AG20443 (cell line): ENCODE measurements at places on chromosomes 7 and 10.

GRCh38 chr10:13830385-13830784, 243.6 kb downstream of the PRPF18 start:
- DNase-seq = no peak

DNA sequence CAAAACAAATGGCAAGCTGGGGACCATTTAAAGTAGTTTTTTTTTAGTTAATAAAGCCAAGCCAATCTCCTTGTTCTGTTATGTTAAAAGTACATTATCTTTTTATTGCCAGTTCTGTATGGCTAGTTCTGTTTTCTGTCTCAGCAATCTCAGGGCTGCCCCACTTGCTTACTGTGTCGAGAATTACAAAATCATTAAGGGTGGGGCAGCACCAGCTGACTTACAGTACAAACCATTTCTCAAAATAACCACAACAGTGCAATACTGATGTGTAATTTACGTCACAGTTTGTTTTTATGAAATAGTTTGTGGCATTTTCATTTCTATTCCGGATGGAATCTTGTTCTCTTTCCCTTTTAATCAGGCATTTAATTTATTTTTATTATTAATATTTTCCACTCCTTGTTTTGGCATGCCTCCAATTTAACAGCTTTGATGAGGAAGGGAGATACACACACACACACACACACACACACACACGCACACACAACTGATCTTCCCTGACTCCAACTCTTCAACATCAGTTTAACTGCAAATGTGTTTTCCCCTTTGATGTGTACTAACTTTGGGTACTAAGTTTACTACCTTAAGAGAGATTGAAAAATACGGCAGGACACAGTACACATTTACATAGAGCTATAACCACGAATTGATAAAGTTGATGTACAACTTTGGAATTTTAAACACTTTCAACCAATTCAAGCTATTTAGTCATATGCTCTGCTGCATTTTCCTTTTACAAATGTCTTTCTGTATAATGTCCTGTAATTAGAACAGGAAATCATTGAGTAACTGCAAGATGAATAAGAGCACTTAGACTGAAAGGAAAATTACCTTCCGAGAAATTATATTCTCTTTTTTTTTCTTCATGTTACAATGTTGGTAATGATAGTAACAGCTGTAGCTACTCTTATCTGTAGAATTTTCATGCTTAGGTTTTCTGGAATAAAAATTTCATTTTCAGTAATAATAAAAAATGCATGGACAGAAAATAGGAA, 91.5 kb downstream of the ARID5B start:
- DNase-seq = peak; percentile 85

DNA sequence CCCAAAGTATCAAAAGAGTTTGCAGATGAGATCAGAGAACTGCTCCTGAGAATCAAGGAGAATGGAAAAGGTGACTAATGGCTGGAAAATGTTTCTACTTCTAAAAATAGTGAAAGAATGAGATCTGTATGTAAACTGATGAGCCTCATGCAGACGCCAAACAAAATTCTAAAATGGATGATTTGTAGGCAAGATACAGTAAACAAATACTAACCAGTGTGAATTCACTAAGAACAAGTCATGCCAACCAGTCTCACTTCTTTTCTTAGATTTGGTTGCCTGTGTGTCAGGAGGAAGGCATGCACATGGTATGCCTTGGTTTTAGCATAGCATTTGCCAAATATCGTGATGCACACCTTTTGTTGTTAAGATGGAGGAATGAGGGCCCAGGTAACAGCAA, 94.9 kb upstream of the PIK3CG start:
- DNase-seq = peak; percentile 51

- DNase-seq = no peak
Observed at GRCh38 chr7:140242057-140243031, 65.6 kb upstream of the KDM7A start.

GRCh38 chr7:137757146-137757925, 89.4 kb downstream of the DGKI start:
- DNase-seq = peak; percentile 32

GRCh38 chr7:50659329-50659965, 94.2 kb upstream of the DDC start:
- DNase-seq = no peak

DNA sequence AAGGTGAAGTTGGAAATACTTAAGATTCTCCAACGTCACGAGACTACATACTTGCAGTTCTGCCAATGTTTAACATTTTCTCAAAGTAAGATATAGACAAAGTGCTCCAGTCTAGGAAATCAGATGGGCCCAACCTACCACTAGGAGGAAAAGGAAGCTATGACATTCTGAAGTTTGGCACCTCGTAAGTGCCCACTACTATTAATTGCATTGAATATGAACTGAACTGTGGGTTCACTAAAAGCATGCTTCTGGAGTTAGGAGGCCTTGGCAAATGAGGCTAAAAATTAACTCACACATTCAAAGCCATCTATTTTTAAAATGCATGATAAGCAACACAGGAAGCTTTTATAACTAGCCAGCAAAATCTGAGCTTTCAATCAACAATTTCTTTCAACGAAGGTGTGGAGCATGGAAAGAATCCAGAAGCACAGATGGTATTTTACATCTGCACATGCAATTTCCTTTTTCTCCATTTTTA, 149.7 kb downstream of the LRRTM3 start:
- no peak for DNase-seq

GRCh38 chr7:91949221-91950009, 8.8 kb downstream of the AKAP9 start:
- no peak for DNase-seq

- no peak for DNase-seq
Observed at GRCh38 chr7:158655931-158656441, 48.6 kb downstream of the NCAPG2 start.

DNA sequence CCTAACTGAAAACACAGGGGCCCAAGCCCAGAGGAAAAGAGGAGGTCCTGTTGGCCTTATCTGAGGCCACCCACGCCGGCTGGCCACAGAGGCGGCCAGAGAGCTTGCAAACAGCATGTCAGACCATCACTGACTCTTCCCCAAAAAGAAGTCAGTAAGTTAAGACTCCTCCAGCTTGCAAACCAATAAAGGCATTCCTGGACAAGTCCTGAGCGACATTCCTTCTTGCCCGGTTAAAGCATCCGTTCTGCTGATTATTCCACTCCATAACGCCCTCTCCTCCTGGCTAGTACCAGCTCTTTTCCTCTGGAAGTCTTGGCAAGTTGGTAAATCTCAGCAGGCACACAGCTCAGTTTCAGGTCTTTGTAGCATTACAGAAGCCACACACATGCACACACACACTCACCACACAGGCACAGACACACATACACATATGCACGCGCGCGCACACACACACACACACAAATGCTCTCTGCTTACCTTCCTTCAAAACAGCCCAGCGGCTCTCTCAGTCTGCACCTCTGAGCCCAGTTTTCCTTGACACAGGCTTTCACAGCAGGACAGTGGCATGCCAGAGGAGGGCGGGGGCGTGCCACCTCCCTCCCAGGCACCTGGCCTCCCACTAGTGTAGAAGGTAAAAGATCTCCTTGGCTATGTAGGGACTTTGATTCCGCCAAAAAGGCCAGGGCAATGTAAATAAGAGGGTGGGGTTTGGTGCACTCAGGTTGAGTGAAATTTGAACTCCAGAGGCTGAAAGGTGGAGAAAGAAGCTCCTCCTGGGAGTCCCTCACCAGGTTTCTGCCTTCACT, 201.4 kb downstream of the TNS3 start:
- no peak for DNase-seq

DNA sequence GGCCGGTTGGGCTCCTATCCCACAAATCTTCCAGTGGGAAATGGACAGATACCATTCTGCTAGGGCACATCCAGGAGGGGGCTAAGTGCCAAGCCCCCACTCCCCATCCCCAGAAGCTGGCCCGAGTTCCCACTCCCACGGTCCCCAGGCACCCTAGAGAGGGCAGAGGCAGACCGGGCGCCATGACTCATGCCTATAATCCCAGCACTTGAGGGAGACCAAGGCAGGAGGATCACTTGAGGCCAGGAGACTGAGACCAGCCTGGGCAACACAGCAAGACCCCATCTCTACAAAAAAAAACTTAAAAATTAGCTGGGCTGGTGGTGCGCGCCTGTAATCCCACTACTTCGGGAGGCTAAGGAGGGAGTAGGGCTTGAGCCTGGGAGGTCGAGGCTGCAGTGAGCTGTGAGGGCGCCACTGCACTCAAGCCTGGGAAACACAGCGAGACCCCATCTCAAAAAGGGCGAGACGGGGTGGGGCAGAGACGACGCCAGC, 870 bp downstream of the GNA12 start:
- DNase-seq = no peak

DNA sequence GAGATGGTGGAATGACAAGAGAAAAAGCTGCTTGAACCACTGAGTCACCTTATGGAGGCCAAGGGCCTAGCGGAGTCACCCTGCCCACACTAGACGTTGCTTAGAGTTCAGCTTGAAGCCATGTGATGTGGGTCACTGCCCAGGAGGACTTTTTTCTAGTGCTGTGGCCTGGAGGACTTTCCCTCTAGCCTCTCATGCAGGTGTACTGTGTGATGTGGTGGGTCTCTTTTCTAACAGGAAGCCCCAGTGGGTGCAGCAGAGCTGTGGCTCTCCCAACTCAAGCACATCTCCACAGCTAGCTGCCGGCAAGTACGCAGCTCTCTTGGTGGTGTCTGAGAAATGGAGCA, 13.6 kb downstream of the POR start:
- no peak for DNase-seq

- DNase-seq = peak; percentile 71
Observed at GRCh38 chr10:127996586-127996985, 89.7 kb downstream of the PTPRE start.

DNA sequence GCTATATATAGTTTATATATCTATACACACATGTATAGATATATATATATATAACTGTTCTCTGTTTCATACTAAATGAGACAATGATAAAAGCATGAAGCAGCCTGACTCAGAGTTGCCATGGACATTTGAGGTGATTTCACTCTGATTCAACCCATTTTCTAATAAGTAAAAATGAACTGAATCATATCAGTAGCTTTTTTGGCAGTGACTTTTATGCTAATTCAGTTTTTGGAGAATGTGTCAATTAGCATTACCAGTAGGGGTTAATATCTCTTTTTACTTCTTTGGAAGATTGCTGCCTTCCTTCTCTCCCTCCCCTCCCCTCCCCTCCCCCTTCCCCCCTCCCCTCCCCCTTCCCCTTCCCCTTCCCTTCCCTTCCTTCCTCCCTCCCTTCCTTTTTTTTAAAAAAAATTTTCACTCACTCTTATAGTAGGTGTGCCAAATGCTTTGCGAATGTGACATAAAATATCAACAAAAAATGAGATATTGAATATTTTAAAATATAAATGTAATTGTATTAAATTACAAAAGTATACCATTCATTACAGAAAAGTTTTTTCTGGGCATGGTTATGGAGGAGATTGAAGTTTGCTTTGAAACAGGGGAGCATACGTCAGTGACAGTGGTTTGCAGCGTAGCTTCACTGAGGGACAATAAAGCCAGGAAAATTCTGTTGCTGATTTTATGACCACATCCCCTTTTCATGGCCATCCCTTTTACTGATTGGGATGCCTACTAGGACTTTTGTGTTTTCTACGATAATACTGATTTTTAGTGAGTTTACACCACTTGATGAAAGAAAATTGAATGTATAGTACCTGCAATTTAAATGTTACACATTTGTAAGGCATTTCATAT, 64.0 kb upstream of the KLF6 start:
- DNase-seq = peak; percentile 42

GRCh38 chr7:138064856-138065357, 11.4 kb upstream of the AKR1D1 start:
- peak; percentile 16 for DNase-seq

GRCh38 chr10:110414548-110415309, 83.0 kb upstream of the DUSP5 start:
- DNase-seq = no peak

- no peak for DNase-seq
Observed at GRCh38 chr10:71314694-71315225, 4.3 kb upstream of the SLC29A3 start.

GRCh38 chr7:27689591-27690164, 27.0 kb upstream of the HIBADH start:
- peak; percentile 47 for DNase-seq

DNA sequence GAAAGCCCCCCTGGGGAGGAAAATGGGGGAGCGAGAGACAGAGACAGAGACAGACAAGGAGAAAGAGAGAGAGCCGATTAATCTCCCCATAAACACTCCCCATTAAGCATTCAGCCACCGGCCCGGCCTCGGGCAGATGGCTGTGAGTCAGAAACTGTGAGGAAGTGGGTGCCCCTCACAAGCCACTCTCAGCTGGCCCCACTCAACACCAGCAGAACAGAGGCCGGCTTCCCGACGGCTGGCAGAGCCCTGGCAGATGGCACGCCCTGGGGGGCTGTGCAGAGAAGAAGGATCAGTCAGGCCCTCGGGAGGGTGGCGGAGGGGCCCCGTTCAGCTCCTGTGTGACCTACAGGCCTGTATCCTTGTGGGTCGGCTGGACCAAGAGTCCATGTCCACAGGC, 41.2 kb downstream of the CAMK2B start:
- no peak for DNase-seq

DNA sequence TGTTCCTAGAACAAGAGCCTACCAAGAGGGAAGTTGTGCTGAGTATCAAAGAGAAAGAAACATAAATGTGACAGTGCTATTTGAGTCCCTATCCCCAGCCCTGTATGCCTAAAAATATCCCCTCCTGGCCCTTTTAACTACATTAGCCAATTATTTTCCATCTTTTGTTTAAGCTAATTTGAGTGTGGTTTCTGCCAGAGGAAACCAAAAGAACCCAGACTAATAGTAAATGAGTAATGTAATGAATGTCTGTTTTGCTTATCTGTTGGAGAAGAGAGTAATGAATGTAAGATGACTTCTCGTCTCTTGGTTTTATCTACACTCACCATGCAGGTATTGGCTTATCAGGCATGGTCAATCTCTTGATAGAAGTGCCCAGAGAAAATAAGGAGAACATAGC, 134.4 kb upstream of the CDK1 start:
- DNase-seq = no peak

DNA sequence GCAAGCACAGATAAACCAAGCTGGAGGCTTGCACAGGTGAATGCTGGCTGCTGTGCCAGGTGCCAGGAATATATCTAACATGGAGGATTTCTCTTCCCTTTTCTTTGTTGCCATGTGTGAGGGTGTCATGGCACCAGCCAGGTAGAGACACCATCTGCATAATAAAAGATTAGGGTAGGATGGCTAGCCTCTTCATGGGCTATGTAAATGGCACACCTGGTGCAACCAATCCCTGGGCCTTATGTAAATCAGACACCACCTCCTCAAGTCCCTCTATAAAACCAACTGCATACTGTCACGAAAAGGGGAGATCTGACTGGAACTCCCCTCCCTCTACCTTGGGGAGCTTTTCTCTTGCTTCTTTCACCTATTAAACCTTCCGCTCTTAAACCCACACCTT, 322.5 kb upstream of the POM121L12 start:
- no peak for DNase-seq
